ENCODE measurements at places on chromosomes 6 and 20. TPM values are rescaled to one million over a fixed set of nuclear protein-coding genes. Genes with fewer than 3 reads are reported as not detected.
A peak's percentile ranks its signal among the peaks of the same experiment; 100 is the strongest.

DNA sequence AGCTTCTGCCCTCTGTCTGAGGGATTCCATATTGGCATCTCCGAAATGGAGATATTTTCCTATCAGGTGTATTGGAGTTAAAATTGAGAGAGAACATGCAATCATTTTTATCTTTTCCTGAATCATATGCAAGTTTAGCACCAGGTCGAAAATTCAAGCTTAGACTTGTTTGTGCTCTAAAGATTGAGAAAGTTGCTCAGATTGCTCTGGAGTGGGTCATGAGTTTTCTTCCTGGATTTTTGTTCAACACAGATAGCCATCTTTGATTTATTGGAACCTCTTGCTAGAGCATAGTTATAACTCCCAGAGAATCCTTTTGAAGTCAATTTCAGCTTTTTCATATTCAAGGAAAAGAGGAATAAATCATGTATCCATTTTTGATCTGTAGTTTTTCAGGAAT is 373.5 kb upstream of the FLRT3 start:
- H3K4me3 ChIP-seq, result no peak overlapping the region
- peaks cover 2% of the 10 kb centered on the region for H3K27me3 ChIP-seq
- H3K36me3 ChIP-seq, result no peaks in the 10 kb centered on the region
- no peak overlapping the region for H3K27ac ChIP-seq

GRCh38 chr6:157088841-157089240 is 234.5 kb downstream of the TMEM242 start:
- peaks cover 32% of the 10 kb centered on the region for H3K4me1 ChIP-seq
- no peaks in the 10 kb centered on the region for H3K27me3 ChIP-seq
- no peak overlapping the region for H3K4me3 ChIP-seq
- H3K36me3 ChIP-seq, result peaks cover 78% of the 10 kb centered on the region

GRCh38 chr20:61746781-61747180 is 318.9 kb downstream of the TAF4 start:
- no peaks in the 10 kb centered on the region for H3K27me3 ChIP-seq
- no peak for DNase-seq
- no peak overlapping the region for H3K4me3 ChIP-seq

DNA sequence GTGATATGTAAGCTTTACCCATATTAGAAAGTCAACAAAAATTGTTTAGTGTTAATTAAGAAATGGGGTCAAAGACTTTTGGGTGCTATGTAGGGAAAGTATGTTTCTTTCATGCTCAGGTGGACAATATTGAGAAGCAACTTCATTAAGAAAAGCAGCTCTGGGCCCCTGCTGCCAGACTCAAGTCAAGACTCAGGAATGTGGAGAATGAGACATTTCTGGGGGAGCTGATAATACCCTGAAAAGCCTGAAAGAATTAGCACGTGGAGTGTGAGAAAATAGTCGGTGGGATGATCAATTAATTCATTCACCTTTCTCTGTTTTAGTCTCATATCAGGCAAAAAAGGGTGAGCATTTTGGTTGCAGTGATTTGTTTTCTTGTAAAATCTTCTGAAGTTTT is 175.1 kb upstream of the IMPG1 start:
- no peaks in the 10 kb centered on the region for H3K36me3 ChIP-seq
- H3K4me3 ChIP-seq, result no peak overlapping the region
- no peak overlapping the region for H3K27ac ChIP-seq
- no peaks in the 10 kb centered on the region for H3K27me3 ChIP-seq

DNA sequence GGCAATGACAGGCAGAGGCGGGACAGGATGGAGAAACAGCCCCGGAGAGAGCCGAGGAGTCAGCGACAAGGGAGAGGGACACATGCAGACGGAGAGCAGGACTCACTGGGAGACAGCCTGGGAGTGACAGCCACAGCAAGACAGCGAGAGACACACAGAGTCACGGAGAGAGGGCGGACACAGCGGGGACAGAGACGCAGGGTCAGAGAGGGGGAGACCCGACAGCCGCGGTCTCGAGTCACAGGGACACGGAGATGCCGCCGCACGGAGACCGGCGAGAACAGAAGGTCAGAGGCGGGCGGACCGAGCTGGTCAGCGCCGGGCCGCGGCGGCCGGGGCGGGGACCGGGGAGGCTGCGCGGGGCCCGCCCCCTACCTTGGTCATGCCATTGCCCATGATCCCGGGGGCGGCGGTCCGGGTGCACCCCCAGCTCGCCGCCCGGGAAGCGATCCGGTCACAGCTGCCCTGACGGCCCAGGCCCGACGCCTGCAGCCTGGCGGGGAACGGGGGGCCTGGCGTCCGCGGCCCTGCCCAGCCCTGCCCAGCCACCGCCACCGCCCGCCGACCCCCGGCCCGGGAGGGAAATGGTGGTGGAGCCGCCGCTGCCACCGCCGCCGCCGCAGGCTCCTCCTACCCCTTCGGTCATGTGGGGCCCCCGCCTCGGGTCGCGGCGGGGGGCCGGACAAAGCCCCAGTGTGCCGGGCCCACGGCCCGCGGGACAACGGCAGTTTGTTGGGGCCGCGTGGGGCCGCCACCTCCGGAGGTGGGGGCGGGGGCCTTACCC is at the start of the genes DUSP15 and TTLL9:
TSS of gene DUSP15 (minus strand) at position 586 of the 784 bp plus-strand sequence. CDS start at position 396, 190 bp downstream.
TSS of gene TTLL9 (plus strand) at position 693 of the 784 bp plus-strand sequence. CDS start 493 bp downstream, outside the sequence.
- H3K4me1 ChIP-seq, result peaks cover 35% of the 10 kb centered on the region
- H3K4me3 ChIP-seq, result peak within 1 kb of the TSS; percentile 90
- H3K27me3 ChIP-seq, result peaks cover 6% of the 10 kb centered on the region
- H3K27ac ChIP-seq, result peak within 1 kb of the TSS; percentile 76
- DNase-seq, result peak; percentile 49
- peaks cover 3% of the 10 kb centered on the region for H3K36me3 ChIP-seq

GRCh38 chr20:829551-829950 is 4.0 kb upstream of the FAM110A start:
- peaks cover 3% of the 10 kb centered on the region for H3K27me3 ChIP-seq
- H3K4me1 ChIP-seq, result peaks cover 12% of the 10 kb centered on the region
- no peak for DNase-seq
- H3K4me3 ChIP-seq, result no peak overlapping the region
- no peak overlapping the region for H3K27ac ChIP-seq

The LY6G6D gene
- total RNA-seq, result not detected

GRCh38 chr6:146974351-146974750 is 229.9 kb upstream of the STXBP5 start:
- no peak overlapping the region for H3K27ac ChIP-seq
- no peaks in the 10 kb centered on the region for H3K27me3 ChIP-seq
- H3K4me1 ChIP-seq, result no peaks in the 10 kb centered on the region

DNA sequence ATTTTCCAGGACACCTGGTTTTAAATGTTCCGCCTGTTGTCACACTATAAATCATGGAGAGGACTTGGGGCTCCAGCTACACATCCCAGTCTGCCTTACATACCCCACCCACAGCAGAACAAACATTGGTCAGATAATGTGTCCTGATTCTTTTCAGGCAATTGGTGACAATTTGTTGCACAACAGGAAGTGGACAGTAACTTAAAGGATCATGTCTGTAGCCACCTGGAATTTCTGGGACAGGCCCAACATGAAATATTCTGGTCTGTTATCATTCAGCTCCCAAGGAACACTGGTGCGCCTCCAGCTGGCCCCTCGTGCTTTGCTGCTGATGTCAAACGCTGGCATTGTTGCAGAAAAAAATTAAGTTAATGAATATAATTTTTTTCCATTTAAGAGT is 117.2 kb downstream of the SOBP start:
- no peak for DNase-seq
- H3K27me3 ChIP-seq, result no peaks in the 10 kb centered on the region
- H3K36me3 ChIP-seq, result no peaks in the 10 kb centered on the region
- H3K27ac ChIP-seq, result no peak overlapping the region

The RBM24 gene
- total RNA-seq, result not detected

DNA sequence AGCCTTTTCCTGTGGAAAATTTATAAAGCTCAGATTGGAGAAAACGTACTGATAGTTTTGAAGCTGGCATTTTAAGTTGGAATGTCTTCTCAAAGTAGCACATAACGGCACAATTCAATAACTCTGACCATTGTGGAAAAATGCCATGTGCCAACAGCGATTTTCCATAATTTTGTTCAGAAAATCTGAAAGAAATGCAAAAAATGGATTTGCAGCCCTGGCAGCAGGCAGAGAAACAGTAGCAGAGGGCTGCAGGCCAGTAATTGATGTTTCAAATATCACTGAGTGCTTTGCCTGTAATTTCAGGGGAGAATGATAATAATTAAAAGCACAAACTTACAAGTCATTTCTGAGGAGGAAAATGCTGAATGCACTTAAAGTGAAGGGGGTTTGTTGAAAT is 507.4 kb downstream of the MAFB start:
- no peak overlapping the region for H3K27ac ChIP-seq
- no peak overlapping the region for H3K4me3 ChIP-seq
- no peaks in the 10 kb centered on the region for H3K36me3 ChIP-seq
- H3K27me3 ChIP-seq, result no peaks in the 10 kb centered on the region

GRCh38 chr20:36093025-36093803 is 61.3 kb upstream of the EPB41L1 start:
- no peaks in the 10 kb centered on the region for H3K36me3 ChIP-seq
- peaks cover 35% of the 10 kb centered on the region for H3K4me1 ChIP-seq
- peak overlapping the region; percentile 85 for H3K4me3 ChIP-seq
- peak; percentile 30 for DNase-seq

The APOBEC2 gene
- total RNA-seq, result not detected

DNA sequence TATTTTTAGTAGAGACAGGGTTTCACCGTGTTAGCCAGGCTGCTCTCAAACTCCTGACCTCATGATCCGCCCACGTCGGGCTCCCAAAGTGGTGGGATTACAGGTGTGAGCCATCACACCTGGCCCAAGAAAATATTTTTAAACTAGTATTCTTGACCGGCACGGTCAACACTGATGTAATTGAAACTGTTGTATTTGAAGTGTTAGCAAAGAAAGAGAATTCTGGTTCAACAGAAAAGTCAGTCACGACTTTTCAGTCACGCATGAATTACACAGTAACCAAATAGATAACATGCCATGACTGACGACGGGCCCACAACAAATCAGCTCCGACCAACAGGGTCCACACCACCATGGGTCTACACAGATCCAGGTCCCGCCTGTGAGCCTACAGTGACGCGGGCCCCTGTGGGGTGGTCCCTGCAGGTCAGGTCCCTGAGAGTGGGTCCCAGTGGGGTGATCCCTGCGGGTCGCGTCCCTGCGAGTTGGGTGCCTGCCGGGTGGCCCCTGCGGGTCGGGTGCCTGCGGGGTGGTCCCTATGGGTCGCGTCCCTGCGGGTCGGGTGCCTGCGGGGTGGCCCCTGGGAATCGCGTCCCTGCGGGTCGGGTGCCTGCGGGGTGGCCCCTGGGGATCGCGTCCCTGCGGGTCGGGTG is 1.0 kb downstream of the GMEB2 start:
- DNase-seq, result peak; percentile 52
- peak overlapping the region; percentile 89 for H3K27ac ChIP-seq
- H3K4me3 ChIP-seq, result peak overlapping the region; percentile 75
- no peaks in the 10 kb centered on the region for H3K27me3 ChIP-seq

The ZBTB9 gene
- 12.5 TPM for total RNA-seq

DNA sequence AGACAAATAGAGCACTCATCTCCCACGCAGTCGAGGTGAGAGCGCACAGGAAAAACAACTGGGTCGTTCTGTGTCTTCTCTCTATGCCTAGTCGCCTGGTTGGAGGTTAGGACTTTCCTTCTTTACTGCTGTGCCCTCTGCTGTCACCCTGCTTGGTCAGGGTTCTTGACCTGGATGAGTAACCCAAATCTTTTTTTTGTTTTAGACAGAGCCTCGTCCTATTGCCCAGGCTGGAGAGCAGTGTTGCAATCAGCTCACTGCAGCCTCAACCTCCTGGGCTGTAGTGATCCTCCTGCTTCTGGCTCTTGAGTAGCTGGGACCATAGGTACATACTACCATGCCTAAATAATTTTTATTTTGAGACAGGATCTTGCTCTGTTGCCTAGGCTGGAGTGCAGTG is 24.5 kb downstream of the PRPF6 start:
- no peak overlapping the region for H3K4me3 ChIP-seq
- H3K27ac ChIP-seq, result no peak overlapping the region
- no peak for DNase-seq
- H3K4me1 ChIP-seq, result peaks cover 6% of the 10 kb centered on the region

GRCh38 chr20:50602432-50603088 is 88.8 kb downstream of the RIPOR3 start:
- H3K4me3 ChIP-seq, result no peak overlapping the region
- peaks cover 9% of the 10 kb centered on the region for H3K4me1 ChIP-seq
- peaks cover 11% of the 10 kb centered on the region for H3K27me3 ChIP-seq
- no peaks in the 10 kb centered on the region for H3K36me3 ChIP-seq
- H3K27ac ChIP-seq, result no peak overlapping the region
- no peak for DNase-seq

The RAD21L1 gene
- not detected for total RNA-seq

The UNC5CL gene
- 2.2 TPM for total RNA-seq

- H3K4me3 ChIP-seq, result no peak overlapping the region
- H3K27me3 ChIP-seq, result no peaks in the 10 kb centered on the region
These were observed 48.3 kb upstream of the MYB start for GRCh38 chr6:135132776-135133175.

DNA sequence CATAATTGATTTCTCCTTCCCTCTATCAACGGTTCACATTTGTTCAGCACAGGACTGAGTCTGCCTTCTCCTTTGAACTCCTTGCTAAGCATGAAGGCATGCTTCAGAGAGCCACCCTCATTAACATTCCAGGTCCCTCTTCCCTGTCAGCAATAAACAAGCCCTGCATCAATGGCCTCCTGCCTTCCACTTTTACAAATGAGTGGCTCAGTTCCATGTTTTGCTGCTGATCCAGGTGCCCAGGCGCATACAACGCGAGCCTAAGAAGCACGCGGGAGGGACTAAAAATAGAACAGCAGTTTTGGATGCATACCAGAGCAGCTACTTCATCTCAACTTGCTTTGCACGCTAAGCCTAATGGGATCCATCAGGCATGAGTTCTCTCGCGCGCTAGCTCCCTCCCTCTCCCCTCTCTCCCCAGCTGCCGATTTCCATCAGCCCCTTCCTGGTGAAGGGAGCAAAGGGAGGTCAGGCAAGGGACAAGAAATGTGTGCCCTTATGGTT is 53.4 kb downstream of the TRAF3IP2 start:
- no peaks in the 10 kb centered on the region for H3K4me1 ChIP-seq
- no peaks in the 10 kb centered on the region for H3K27me3 ChIP-seq
- peaks cover 7% of the 10 kb centered on the region for H3K36me3 ChIP-seq
- no peak overlapping the region for H3K27ac ChIP-seq
- no peak for DNase-seq

DNA sequence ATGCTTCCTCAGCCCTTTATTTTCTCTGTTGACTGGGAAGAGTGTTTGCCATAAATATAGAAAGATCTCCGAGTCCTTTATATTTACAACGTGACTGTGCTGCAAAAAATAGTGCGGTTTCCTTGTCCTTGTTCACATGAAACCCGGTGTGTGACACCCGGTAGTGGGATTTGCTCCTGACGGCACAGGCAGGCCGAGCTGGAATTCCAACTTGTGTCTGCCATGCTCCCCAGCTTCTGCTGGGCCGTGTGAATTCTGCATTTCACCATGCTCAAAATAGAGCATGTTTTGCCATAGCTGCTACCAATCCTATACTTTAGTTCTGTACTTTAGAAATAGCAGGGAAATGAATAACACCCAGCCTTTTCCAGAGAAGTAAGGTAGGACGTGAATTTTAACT is 60.3 kb upstream of the PDE10A start:
- no peak overlapping the region for H3K27ac ChIP-seq
- DNase-seq, result no peak
- no peaks in the 10 kb centered on the region for H3K27me3 ChIP-seq
- no peak overlapping the region for H3K4me3 ChIP-seq
- no peaks in the 10 kb centered on the region for H3K4me1 ChIP-seq

The AVP gene
- not detected for total RNA-seq

GRCh38 chr6:139144490-139145085 is 9.7 kb downstream of the HECA start:
- no peak overlapping the region for H3K4me3 ChIP-seq
- peak overlapping the region; percentile 6 for H3K27ac ChIP-seq
- no peaks in the 10 kb centered on the region for H3K27me3 ChIP-seq
- peaks cover 79% of the 10 kb centered on the region for H3K4me1 ChIP-seq
